ENCODE measurements at places on chromosomes 7 and 10.

DNA sequence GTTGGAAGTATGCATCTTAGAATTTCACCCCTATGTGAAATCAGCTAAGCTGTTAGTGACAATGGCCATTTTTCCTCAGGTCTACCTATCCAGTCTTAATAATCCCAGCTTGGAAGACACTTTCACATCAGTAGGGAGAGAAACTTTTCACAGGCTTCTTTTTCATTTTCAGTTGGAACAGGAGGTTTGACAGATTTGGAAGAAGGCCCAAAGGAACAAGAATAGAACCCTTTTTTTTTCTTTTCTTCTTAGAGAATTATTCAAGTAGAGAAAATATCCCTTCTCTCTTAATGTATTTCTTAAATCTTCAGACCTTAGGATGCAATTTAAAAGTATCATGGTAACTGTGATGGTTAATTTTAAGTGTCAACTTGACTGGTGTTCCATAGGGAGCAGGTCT lies 410.5 kb upstream of the C7orf33 start:
- no peak for DNase-seq

DNA sequence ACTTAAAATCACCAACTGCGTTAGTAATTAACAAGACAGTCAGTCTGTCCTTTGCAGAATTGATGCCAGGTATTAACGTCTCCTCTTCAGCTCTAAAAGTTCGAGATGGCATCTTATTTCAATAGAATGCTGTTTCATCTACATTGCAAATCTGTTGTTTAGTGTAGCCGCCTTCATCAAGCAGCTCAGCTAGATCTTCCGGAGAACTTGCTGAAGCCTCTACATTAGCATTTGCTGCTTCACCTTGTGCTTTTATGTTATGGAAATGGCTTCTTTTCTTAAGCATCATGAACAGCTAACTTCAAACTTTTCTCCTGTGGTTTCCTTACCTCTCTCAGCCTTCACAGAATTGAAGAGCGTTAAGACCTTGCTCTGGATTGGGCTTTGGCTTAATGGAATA lies 95.5 kb upstream of the FAM20C start:
- no peak for DNase-seq

- DNase-seq = peak; percentile 27
Measured at GRCh38 chr10:92822060-92822634, 26.2 kb upstream of the EXOC6 start.

DNA sequence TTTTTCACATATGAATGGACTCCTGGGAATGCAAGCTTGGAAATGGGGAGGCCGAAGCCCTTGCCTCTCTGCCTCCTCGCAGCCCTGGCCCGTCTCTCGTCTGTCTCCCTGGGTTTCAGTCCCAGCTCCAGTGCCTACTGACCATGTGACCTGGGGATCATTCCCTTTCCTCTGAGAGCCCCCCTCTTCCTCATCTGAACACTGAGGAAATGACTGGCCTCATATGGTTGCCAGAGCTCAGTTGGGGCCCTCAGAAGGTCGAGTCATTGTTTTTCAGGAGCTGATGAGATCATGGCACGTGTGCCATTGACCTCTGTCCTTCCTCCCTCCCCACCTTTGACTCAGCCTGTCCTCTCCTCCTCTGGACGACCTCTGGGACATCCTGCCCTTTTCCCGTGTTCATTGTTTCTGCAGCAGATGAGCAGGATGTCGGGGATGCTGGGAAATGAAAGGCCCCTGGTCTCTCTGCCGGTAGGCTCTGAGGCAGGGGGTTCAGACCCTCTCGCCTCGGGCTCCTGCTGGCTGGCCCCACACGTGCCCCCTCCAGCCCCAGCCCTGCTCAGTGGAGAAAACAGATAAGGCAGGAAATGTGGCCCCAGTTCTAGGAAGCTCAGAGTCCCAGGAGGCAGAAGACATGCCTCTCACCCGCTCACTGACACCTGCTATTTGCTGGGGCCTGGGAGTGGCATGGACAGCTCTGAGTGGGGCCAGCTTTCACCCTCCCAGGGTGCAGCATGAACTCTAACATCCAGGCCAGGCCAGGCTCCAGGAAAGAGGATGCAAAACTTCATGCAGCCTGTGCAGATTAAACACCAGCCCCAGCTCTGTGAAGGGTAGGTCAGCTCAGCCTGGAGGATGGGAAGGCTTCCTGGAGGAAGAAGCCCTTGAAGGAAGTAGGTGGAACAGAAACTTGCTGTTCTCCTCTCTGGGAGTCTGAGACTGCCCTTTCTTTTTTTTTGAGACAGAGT lies 8.3 kb upstream of the PPP1R35 start:
- DNase-seq = no peak

DNA sequence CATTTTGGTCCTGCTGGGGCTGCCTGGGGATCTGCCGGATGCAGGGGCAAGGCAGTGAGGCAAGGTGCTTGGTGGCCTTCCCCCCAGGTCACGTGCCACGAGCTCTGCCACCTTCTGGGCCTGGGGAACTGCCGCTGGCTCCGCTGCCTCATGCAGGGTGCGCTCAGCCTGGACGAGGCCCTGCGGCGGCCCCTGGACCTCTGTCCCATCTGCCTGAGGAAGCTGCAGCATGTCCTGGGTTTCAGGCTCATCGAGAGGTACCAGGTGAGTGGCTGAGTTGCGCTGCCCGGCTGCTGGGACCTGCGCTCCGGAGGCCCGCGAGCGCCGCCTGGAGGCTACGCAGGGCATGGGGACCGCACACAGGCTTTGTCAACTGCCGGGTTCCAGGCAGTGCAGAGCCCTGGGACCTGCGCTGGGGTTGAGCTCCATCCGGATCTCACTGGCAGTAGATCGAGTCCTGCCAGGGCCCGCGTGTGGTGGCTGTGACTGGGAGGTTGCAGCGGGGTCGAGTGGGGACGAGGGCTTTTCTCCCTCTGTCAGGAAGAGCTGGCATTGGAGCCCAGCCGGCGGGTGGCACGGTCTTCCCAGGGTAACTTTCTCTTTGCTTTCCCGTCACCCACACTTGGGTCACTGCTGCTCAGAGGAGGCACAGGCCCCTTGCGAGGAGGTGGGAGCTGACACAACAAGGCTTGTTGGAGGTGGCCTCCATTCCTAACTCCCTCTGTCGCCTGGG lies 21.7 kb downstream of the AMZ1 start:
- peak; percentile 64 for DNase-seq

DNA sequence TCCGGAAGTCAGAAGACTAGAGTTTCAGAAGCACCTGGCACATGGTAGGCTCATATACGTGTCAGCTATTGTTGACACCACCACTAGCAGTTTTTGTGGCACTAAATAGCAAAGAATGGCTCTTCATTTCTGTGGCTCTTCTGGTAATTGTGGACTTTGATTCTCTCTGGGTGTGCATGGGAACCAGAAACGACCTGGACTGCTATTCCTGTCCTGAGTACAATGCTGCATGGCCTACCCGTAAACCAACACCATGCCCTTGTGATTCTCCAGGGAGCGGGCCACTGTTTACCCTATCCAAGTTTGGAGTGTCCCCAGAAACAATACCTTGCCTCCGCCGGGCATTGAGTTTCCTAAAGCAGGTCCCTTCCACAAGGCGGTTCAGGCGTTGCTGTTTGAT lies 162.9 kb upstream of the AOAH start:
- DNase-seq = no peak

DNA sequence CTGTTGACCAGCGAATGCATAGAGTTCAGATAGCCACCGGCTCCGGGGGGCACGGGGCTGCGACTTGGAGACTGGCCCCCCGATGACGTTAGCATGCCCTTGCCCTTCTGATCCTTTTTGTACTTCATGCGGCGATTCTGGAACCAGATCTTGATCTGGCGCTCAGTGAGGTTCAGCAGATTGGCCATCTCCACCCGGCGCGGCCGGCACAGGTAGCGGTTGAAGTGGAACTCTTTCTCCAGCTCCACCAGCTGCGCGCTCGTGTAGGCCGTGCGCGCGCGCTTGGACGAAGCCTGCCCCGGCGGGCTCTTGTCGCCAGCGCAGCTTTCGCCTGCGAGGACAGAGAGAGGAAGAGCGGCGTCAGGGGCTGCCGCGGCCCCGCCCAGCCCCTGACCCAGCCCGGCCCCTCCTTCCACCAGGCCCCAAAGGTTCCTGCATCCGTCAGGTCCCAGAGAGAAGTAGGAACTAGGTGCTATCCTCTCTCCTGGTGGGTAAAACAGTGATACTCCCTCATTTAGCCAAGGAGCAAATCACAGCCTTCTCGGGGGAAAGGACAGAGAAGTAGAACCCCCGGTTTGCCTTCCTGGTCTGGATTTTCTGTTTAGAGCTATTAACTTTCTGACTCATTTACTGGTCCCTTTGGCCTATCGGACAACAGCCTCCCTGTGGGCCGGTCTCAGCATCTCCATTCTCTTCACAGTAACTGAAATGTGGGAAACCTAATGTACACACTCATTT lies 6.1 kb upstream of the HOXA2 start:
- no peak for DNase-seq

DNA sequence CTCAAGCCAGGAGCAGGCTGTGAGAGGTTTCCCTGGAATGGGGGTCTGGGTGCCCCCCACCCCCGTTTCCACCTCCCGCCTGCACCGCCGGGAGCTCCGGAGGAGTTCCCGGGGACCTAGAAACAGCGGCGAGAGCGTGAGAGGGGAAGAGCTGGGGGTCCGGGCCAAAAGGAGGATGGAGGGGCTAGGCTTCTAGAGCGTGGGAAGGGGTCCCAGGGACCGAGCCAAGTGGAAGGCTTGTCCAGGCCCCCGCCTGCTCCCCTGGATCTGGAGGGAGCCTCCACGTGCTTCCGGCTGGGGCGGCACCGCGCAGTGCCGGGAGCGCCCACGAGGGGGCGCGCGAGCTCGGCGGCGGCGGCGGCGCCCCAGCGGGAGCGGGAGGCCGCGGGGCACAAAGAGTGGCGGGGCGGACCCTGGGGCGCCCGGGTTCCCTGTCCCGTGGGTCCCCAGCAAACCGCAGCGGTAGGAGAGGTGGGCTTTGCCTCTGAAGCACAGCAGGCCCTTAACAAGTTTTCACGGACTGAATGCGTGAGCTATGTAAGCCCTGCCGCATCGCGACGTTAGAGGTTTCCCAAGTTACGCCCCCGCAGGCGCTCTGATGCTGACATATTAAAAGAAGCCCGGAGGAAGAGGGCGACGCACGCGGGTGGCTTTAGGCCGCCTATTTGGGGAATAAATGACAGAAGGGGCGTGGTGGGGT lies 104.4 kb upstream of the LRRC4 start:
- DNase-seq = peak; percentile 32

DNA sequence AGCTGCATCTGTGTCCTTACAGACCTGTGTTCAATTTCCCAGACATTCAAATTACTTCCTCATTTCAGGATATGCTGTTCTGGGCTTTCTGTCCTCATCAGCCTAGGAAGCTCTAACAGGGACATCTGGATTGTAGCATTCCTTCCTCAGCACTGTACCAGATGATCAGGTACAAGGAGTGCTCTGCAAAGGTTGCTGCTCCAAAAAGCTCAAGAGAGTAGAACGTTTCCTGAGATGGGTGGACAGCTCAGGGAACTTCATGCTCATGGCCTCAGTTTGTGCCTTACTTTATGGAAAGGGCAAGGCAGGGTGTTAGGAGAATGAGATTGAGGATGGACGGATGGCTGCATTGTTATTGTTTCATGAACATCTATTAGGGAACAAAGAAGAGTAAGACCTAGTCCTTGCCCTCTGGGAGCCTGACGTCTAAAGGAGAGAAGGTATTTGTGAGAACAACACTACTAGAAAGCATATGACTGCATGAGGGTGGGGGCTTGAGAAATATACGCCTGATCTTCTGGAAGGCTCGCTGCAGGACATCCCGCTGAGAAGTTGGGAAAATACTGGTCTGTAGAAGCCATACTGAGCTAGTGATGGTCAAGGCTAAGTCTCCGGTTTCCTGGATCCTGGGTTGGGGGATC lies 10.5 kb upstream of the ZNF212 start:
- no peak for DNase-seq

GRCh38 chr7:88758381-88759229 lies 895 bp upstream of the ZNF804B start:
- DNase-seq = no peak

DNA sequence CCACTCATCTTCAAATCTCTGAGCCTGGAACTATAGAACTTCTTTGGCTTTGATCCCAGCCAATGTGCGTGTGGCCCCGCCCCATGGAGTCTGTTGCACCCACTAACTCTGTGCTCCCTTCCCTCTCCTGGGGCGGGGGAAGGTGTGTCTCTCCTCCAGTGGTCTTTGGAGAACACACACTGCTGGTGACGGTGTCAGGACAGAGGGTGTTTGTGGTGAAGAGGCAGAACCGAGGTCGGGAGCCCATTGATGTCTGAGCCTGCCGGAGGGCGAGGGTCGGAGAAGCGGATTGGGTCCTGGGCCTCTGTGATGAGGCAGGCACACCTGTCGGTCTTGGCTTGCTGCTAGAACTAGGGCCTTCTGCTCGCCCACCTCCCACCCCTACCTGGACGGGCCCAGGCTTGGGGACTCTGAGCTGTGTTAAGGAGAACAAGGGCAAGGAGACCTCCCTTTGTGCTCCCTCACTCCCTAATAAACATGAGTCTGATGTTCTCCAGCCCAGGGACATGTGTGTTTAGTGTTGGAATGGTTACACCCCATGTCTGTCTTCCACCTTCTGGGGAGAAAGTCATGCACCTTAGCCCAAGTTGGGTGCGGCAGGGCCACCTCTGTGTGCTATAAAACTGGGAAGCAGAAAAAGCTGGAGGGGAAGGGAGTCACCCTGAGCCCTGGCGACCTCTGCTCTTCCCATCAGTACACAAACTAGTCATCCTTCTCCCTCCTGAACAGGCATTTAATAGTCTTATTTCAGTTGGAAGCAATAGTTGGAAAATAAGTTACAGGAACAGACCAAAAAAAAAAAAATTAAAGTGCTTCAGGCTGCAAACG lies 4.6 kb downstream of the TRAPPC14 start:
- no peak for DNase-seq

DNA sequence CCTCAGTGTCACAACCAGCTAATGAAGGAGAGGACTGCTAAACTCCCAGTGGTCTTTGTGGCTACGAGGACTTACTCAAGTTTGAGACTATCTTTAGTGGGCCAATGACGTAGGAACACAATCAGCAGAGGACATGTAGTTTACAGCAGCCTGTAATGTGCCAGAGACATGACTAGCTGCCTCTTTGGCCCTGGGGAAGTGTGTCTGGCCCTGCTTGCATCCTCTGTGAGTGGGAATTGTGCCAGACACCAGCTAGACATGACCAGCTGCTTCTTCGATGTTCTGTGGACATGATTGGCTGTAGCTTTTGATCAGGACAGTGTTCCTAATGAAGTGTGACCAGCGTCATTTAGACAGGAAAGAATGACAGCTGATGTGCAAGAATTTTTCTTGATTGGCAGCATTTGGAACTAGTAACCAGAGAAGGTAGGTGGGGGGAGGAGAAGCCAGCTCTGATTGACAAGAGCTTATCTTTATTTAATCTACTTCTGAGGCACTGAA lies 141.7 kb downstream of the AUTS2 start:
- DNase-seq = no peak

DNA sequence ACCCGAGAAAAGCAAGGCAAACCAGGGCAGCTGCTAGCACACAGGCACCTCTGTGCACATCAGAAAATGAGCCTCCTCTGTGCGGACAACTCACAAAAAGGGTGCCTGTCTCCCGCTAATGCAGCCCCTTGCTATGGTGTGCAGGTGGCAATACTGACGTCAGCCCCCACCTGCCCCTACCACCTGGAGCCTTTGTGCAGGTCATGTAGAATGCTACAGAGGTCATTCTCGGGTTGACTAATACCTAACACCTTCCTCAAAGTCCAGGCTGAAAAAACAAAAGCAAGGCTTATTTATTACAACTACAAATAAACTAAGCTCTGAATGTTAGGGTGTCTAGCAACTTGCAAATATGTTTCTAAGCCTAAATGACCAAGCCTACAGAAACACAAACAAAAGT lies 13.9 kb downstream of the PIP4K2A start:
- no peak for DNase-seq
